Chondrocyte (in vitro differentiated cells): ENCODE measurements at places on chromosomes 5 and 9. TPM values are rescaled to one million over a fixed set of nuclear protein-coding genes. Genes with fewer than 3 reads are reported as not detected.

DNA sequence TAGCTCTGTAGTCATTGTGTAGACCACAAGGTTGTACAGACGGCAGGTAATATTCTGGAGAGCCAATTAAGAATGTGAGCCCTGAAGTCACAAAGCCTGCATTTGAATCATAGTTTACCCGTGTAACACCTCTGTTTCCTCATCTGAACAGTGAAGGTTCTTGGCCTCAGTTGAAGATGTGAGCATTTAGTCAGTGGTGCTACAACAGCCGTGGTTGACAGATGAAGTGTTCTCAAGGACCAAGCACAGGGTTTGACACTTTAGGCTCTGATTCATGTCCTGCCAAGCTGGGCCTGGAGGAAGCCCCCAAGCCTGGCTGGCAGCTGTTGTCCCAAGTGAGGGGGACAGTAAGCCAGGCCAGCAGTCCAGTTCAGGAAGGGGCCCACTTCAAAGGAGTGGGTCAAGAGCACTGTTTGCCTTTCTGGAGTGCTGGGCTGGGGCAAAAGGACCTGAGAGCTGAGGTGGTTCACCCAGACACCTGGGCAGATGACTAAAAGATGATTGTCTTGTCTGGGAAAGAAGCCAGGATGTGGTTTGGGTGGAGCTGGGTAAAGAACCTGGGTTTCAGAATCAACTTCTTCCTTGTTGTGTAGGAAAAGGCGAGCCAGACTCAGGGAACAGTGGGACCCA, 20.7 kb downstream of the FAXDC2 start:
- no peak for DNase-seq

The ANKRD31 gene
- 0.10 to 0.24 TPM (median 0.18 TPM) in 3 replicates for total RNA-seq

DNA sequence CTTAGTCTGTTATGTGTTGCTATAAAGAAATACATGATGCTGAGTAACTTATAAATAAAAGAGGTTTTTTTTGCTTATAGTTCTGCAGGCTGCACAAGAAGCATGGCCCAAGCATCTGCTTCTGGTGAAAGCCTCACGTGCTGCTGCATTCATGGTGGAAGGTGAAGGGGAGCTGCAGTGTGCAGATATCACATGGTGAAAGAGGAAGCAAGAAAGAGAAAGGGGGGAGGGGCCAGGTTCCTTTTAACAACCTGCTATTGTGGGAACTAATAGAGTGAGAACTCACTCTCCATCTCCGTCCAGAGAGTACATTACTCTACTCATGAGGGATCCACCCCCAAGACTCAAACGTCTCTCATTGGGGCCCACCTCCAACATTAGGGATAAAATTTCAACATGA, 12.5 kb upstream of the PARP8 start:
- DNase-seq, result no peak

- no peak for DNase-seq
Measured at GRCh38 chr5:124902097-124902821, 155.8 kb upstream of the ZNF608 start.

DNA sequence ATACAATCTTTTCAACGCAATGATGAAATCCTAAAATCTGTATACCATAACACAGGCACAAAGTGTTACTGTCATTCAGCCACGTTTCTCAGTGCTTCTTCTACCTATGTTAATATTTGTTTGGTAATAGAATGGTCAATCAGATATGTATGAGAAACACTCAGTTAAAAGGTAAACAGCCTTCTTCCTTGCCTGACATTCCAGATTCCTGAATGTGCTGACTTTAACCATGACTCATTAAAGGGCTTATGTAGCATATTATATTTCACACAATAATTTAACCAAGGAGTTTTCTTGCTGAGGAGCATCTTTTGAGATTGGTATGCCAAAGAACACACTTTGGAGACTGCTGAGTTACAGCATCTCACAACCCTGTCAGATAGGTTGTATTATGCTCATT, 187.6 kb downstream of the CETN3 start:
- no peak for DNase-seq

DNA sequence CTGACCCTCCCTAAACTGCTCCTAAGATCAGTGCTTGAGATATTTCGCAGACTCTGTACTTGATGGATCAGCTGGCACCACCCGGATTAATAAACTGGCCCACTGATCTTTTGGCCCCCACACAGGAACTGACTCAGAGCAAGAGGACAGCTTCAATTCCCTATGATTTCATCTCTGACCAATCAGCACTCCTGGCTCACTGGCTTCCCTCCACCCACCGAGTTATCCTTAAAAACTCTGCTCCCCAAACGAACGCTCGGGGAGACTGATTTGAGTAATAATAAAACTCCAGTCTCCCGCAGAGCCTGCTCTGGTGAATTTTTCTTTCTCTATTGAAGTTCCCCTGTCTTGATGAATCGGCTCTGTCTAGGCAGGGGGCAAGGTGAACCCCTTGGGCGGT, 36.5 kb upstream of the CD180 start:
- DNase-seq, result no peak

- DNase-seq, result no peak
Measured at GRCh38 chr5:117261948-117262571, 687.4 kb upstream of the SEMA6A start.

The ZDHHC21 gene
- 9.8 to 15.8 TPM (median 11.4 TPM) in 3 replicates for total RNA-seq

The RANBP17 gene
- 22.5 to 35.7 TPM (median 24.5 TPM) in 3 replicates for total RNA-seq

DNA sequence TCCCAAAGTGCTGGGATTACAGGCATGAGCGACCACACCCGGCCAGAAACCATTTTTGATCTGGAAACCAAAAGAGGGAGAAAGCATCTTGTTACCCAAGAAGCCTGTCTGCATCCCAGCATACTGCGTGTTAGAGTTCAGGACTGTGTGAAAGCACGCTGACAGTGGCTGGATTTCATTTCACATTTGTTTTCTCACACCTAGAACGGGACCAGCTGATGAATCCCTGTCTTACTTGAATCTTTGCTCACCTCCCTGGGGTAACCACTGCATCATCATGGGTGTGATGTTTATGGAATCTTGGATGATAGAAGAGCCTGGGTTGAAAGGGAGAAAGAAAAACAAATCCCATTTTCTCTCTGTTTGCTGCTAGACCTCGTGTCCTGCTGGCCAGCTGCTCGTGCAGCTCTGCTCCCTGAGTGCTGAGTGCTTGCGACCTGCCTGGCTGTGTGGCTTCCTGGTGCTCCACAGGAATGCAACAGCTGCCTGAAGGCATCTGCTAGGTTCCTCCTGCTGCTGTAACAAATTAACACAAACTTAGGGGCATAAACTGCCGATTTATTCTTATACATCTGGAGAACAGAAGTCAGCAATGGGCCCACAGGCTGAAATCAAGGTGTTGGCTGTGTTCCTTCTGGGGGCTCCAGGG, 378.3 kb upstream of the DAP start:
- DNase-seq, result no peak

GRCh38 chr9:110241260-110241857, 14.9 kb downstream of the TXN start:
- DNase-seq, result no peak

DNA sequence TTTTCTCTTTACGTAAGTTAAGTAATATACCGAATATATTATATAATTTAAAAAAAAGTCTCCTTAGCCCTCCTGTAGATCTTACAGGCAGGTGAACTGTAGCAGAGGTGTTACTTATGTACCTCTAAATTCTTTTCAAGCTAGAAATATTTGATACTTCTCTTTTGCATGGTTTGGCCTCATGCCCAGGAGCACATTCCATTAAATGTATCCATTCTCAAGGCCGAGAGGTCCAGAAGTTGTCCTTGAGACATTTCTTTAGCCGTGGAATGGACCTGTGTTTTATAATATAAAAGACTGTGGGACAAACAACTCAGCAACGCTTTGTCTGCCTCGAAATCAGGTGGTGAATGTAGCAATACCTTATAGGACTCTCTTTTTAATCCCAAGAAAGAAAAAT, 184.5 kb downstream of the TRIO start:
- DNase-seq, result no peak

The SLC36A1 gene
- 49.7 to 67.8 TPM (median 50.0 TPM) in 3 replicates for total RNA-seq

The NR5A1 gene
- not detected in 3 replicates for total RNA-seq

The NADK2 gene
- 33.7 to 38.9 TPM (median 37.8 TPM) in 3 replicates for total RNA-seq

- DNase-seq, result no peak
Measured at GRCh38 chr9:106932675-106933074, 69.7 kb downstream of the ZNF462 start.

DNA sequence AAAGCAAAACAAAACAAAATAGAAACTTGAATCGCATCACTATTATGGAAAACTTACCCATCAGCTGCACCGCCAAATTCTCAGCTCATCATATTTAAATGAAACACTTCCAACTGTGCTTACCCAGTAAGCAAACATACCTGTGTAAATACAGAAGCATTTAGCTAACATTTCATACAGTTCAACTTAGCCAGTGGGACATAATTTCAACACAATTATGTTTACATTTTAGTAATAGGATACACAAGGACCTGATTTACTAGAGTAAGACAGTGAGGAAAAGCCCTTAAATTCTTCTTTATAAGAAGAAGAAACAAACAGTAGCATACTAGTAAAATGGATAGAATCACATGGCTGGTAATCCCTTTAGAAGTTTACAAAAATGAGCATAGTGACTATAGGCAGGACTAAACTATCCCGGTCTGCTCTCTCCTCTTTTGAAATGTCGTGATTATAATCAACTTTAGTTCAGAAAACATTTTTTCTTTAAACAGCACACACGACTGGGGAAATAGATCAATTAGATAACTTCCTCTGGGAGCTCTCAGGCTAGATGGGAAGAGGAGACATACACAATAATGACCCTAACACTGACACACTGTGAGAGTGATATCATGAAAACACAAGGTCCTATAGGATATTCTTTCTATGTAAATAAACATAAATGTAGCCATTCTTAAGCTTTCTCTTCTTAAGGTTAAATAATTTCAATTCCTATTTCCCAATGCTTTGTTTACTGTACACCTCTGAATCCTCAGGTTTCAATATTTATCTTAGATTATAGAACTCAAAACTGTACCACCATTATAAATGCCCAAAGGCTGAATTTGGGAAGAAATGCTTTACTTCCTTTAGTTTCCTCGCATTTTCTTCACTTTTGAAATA, 15.9 kb upstream of the CDC20B start:
- DNase-seq, result no peak

The HACD4 gene
- 0.97 to 1.3 TPM (median 0.97 TPM) in 3 replicates for total RNA-seq

DNA sequence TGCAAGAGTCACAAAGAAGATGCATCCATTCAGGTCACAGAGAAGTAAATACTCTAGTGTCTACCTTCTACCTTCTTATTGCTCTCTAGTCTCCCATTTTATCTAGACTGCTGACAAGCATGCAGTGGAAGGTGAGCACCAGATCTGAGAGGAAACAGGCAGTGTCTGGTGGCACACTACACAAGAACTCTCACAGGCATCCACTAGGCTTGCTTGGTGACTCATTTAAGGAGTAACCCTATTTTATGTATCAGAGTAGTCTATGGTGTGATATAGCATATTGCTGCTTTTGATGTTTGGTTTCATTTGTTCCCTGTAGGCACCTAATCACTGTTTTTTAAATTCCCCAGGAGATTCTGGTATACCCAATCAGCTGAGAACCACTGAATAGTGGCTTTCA, 1.6 kb upstream of the THBS4 start:
- no peak for DNase-seq

DNA sequence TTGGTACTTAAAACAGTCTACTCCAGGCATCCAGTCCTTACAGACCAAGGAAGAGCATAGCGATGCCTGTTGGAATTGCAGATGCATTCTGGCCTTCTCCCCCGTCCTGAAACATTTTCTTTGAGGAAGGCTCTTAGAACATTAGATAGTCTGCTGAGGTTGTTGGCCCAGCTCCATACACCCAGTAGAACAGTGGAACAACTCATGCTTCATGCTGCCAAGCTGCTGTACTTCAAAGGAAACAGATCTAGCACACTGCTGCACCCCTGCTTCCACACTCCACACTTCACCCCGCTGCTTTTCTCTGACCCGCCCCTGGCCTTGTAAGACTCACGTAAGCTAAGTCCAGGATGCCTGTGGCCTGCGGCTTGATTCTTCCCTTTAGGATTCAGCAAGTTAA, 33.4 kb upstream of the NCS1 start:
- no peak for DNase-seq

DNA sequence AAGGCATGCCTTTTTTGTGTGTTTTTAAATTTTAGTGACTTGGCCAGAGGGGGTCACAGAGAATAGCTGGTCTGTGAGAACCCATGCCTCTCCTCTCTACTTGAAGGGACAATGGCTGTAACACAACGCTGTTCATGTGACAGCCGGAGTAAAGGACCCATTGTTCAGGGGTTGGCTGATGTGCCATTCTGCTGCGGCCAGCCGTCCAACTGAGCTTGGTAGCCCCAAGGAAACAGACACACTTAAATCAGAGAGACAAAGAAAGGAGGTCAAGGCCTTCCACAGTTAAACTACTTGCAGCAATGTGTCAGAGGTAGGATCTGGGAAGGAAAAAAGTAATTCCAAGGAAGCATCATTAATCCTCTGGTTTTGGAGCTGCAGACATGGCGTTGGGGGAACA, 8.1 kb downstream of the MEGF10 start:
- no peak for DNase-seq
